Stimulated activated CD8-positive, alpha-beta memory T cell treated with anti-CD3 and anti-CD28 coated beads, Interleukin-4, amount 100 ng/mL, for 4 hours (primary cell): ENCODE measurements at places on chromosomes 3 and 15.

- no peak for DNase-seq
These were observed 21.0 kb upstream of the CGNL1 start for GRCh38 chr15:57355259-57355658.

DNA sequence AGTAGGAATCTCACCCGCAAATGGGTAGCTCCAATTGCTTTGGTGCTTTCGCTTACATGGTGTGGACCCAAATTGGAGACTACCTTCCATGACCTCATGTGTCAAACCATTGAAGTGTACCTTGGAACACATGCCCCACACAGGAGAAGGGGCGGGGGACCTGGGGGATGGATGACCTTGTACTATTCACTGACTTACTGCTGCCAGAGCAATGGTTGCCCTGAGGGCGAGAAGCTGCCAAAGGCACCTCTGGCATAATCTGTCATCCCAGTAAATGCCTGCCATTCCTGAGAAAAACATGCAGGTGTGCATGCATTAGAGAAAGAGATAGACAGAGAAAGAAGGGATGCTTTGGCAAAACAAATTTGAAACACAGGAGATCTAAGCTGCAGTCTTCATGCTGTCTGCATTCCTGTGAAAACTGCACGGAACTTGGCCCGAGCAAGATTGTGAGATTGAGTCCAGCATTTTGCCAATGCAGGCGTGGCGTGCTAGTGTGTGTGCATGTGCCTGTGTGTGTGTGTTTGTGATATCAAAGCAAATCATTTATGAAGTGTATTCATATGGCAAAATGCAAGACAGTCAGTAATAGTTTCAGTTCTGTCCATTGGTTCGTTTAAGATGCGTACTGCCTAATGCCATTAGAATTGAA is 219.5 kb upstream of the MDFIC2 start:
- no peak for DNase-seq

DNA sequence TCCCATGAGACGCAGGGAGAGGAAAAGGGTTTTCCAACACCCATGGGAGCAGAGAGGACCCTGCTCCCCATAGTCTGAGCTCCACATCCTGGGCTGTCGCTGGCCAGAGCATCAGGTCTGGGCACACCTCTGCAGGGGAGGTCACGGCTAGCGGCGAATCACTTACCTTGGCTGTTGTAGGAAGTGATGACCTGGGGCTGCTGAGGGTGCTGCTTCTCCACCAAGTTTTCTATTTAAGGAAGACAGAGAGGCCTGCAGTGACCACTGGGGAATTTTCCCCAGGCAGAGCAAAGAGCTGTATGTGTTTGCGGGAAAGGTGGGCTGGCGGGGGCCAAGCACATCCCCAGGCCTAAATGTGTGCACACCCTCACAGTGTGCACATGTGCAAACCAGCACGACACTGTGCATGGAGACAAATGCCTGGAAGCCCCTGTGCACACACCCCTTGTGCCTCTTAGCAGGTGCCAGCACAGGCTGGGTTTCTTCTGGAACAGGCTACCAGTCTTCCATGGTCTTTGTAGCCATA is 7.6 kb downstream of the KY start:
- no peak for DNase-seq

GRCh38 chr15:72599855-72600464 is 54.5 kb upstream of the GOLGA6B start:
- no peak for DNase-seq

DNA sequence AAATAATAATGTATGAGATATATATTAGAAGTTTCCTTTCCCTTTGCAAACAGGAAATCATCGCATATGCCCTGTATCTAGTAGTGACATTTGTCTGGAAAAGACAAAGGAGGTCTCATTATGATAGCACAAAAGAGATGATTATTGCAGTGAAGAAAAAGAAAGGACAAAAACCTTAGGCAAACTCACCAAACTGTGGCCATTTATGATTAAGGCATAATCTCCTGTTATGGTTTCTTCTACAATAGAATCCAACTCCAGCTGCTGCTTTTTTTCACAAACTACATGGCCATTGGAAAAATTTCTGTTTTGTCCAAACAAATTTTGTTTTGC is 218.2 kb downstream of the ATP8B4 start:
- no peak for DNase-seq

- DNase-seq, result no peak
These were observed 28.7 kb upstream of the CMC1 start for GRCh38 chr3:28212681-28213080.

- no peak for DNase-seq
These were observed 31.2 kb upstream of the SRGAP3 start for GRCh38 chr3:9280451-9281219.

- DNase-seq, result no peak
These were observed 45.2 kb upstream of the LMCD1 start for GRCh38 chr3:8456412-8456811.

GRCh38 chr3:73364517-73364916 is 260.2 kb downstream of the PDZRN3 start:
- no peak for DNase-seq

GRCh38 chr3:177816667-177817208 is 619.5 kb upstream of the TBL1XR1 start:
- DNase-seq, result no peak

- DNase-seq, result no peak
These were observed 111.6 kb downstream of the FHIT start for GRCh38 chr3:61139686-61140085.

DNA sequence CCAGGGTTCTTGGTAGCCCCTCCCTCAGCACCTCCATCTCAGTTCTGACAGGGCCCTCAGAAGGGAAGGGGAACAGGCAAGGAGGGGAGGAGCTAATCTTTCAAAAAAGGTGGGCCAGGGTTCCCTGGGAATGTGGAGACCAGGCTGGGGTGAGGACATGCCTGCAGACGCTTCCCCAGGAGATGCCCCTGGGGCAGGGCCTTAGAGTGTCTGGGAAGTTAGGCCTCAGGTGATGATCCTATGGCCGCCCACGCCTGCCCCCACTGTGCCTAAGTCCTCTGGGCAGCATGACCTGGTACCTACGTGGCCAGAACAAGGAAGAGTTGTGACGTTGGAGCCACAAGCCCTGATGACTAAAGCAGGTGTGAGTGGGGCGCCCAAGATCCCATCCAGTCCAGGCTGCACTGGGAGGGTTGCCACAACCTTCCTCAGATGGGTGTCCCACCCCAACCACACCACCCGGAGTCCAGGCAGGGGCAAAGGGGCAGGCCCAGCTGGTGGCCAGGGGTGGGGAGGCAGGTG is 3.9 kb upstream of the SEMA3B start:
- no peak for DNase-seq

GRCh38 chr3:152019508-152019907 is 146.1 kb downstream of the SUCNR1 start:
- DNase-seq, result no peak

DNA sequence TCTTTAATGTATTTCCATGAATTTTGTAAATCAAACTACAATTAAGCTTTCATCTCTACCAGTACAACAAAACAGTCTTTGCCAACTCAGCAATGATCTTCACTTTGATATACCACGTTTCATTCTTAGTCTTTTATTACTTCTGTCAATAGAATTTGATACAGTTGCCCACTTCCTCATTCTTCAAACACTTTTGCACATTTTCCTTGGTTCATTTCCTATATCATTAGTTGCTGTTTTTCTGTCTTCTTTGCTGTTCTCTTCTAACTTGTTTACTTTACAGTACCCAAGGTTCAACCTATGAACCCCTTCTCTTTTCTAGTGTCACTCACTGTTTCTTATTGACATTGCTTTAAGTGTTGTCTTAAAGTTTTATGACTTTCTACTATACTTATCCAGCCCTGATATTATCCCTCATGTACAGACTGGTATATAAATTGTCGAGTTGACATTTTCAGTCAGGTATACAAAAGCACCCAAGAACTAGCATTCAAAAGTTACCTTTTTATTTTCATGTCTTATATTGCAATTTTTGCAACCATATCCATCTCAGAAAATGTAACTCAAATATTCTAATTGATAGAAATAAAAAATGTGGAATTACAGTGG is 903.1 kb downstream of the NSUN3 start:
- no peak for DNase-seq

- no peak for DNase-seq
These were observed 37.0 kb downstream of the CCNL1 start for GRCh38 chr3:157122832-157123427.

DNA sequence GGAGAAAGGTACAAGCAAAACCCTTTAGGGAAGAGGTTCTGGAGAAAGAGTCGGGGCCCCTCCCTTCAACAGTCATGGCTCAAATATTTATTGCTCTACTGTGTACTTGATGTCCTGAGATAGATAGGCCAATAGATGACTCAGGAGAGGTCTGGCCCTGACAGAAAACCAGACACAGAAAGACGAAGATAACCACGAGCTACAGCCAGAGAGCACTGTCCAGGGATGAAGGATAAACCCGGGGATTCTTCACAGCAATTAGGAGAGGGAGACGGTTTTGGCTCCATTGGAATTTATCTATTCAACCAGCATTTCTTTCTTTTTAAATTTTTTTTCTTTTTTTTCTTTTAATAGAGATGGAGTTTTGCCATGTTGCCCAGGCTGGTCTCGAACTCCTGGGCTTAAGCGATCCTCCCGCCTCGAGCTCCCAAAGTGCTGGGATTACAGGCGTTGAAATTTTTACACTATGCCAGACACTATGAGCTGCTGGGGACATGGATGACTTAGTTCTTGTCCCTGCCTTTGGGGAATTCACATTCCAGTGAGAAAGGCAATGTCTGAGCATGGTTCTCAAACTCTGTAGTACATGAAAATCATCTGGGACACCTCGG is 4.6 kb upstream of the CIDEC start:
- DNase-seq, result no peak

- DNase-seq, result no peak
These were observed 247.2 kb downstream of the SLC9A9 start for GRCh38 chr3:143600756-143601718.

GRCh38 chr3:24499991-24500390 is 5.3 kb upstream of the THRB start:
- no peak for DNase-seq

GRCh38 chr3:41638381-41638780 is 323.5 kb downstream of the ULK4 start:
- no peak for DNase-seq

DNA sequence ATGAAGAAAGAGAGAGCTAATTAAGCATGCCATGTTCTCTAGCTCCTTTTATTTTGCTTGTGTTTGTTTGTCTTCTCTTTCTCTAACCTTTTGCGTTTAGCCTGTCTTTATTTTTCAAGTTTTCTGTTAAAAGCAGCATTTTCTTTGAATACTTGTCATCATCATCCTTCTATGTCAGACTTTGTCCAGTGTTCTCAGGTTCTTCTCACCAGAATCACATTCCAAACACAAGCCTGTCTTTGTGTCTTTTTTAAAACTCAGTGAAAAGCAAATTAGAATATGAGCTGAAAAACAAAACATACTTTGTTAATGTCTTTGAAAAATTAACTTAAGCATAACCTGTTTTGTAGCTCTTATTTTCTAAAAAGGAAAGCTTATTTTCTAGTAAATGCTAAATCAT is 62.4 kb downstream of the LEKR1 start:
- DNase-seq, result no peak

DNA sequence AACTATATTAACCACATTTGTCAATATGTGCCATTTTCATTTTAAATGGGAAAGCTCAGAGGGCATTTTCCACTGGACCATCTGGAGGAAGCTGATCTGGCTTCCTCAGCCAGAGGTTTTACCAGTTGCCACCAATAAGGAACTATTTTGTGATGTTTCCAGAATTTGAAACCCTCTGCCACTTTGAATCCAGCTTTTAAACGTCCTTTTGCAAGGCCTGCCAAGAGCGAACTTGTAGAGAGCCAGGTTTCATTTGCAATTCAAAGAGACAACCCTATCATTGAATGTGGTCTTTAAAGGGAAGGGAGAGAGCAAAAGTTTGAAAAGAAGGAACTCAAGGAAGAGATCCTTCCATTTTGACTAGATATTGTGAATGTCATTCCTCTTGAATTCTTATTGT is 123.3 kb upstream of the CHL1 start:
- no peak for DNase-seq

DNA sequence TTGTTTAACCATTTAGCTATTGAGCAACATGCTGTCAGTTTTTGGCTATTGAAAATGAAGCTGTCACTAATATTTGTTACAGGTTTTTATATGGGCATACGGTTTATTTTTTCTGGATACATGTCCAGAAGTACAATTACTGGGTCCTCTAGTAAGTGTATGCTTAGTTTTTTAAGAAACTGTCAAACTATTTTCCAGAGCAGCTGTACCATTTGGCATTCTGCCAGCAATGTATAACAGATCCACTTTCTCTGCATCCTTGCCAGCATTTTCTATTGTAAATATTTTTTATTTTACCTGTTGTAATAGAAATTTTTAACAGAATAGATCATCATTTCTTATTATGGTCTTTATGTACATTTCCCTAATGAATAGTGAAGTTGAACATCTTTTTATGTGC is 658.8 kb downstream of the EDEM1 start:
- DNase-seq, result no peak

GRCh38 chr15:58506783-58507668 is 75.2 kb downstream of the LIPC start:
- no peak for DNase-seq

DNA sequence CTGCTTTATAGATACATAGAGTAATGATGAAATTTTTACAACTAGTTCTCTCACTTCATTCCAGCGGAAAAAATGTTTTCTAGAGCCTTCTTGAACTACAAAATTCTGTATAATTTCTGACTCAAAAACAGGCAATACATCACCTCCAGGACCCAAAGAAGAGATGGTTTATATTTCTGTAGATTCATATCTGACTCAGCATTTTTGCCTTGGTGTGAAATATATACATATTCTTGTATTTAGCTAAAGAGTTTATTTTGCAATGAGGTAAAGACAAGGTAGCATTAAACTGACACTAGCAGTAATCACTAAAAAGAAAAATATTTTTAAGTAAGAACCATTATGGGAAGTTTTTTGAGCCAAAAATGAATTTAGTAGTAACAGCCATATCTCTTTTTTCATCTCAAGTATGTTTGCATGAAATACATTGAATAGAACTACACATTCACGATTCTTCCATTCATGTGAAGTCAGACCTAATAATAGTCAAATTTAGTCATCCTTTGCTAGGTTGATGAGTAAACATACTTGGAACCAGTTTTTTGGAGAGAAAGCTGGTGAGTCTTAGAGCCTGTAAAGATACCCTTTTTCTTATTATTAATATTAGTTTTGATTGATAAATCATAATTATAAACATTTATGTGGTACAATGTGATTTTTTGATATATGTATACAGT is 31.6 kb downstream of the COL8A1 start:
- DNase-seq, result no peak

- DNase-seq, result no peak
These were observed 678.1 kb upstream of the CCDC54 start for GRCh38 chr3:106699122-106699521.
